Forelimb muscle (tissue), 1 donor: ENCODE measurements at places on chromosomes 7 and 10.

- DNase-seq = no peak
These were observed 112.1 kb downstream of the LMBR1 start for GRCh38 chr7:156780724-156781455.

DNA sequence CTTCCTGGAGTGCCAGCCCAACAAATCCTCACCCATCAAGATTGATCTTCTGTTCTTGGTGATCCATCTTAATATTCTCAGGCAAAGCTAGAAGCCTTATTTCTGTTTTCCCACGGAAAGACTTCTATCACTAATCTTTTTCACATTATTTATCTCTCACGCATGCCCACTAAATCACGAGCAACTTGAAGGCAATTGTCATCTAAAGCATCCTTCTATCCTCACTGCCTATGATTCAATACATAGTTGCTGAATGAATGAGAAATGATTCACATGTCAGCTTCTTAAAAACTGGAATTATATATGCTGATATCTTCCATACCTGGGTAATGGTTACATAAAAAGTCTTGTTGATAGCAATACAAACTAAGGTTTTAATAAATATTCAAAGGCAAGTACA, 12.6 kb upstream of the COL1A2 start:
- no peak for DNase-seq

- DNase-seq = peak; percentile 69
These were observed 6.5 kb downstream of the INHBA start for GRCh38 chr7:41696323-41696916.

DNA sequence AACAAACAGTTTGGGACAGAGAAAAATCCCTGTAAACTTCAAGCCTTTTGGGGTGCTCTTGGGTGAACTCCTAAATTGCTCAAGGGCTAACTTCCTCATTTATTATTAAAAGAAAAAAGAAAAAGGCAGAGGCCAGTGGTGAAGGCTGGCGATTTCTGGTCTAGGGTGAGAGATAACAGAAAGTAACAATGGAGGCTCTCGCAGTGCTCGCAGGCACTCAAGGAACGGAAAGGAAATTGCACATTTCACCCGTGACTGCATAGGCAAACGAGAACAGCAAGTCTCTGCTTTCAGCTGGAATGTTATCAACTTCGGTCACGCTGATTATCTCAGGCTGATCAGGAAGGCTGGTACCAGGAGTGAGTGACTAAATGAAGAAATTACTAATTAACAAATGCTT, 70.7 kb downstream of the PRKAG2 start:
- DNase-seq = no peak

- no peak for DNase-seq
These were observed 235.4 kb downstream of the RPS24 start for GRCh38 chr10:78269060-78269459.

DNA sequence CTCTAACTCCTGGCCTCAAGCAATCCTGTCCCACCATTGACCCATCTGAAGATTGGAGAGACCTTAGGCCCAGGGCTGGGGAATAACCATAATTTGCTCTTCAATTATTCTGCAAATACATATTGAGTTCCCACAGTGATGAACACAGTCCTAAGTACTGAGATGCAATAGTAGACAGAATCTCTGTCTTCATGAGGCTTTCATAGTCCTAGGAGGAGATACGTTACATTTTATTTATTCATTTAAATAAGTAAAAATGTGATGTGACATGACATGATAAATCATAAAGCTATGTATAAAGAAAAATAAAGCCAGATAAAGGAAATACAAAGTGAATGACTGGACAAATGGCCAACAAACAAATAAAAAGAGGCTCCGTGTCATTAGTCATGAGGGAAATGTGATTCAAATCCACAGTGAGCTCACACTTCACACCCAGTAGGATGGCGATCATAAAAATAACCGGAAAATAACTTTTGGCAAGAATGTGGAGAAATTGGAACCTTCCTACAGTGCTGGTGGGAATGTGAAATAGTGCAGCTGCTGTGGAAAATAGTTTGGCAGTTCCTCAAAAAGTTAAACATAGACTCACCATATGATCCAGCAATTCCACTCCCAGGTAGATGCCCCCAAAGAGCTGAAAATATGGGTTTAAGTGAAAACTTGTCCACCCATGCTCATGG, 52.1 kb upstream of the JCAD start:
- no peak for DNase-seq

DNA sequence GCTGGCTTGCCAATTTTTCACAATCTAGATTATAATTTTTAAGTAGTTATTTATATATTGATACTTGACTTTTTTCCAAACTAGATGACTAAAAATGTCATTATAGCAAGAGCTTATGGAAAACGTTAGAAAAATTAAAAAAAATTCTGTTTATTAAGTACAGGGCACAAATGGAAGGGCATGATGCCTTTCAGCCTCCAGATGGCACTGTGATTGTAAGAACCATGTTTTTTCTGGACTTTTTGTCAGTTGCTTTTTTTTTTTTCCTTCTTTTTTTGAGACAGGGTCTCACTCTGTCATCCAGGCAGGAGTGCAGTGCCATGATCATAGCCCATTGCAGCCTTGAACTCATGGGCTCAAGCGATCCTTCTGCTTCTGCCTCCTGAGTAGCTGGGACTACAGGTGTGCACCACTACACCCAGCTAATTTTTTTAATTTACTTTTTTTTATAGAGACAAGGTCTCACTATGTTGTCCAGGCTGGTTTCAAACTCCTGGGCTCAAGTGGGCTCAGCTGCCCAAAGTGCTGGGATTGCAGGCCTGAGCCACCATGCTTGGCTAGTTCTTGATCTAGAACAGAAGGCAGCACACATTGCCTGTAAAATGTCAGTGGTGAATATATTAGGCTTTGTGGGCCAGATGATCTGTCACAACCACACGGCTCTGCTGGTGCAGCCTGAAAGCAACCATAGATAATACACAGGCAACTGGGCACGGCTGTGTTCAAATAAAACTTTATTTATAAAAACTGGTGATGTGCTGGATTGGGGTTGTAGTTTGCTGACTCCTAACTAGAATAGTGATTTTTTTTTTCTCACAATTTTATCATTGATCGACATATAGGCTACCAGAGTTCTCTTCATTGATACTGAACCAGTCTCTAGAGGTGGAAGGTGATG, 27.4 kb downstream of the UCMA start:
- DNase-seq = no peak

DNA sequence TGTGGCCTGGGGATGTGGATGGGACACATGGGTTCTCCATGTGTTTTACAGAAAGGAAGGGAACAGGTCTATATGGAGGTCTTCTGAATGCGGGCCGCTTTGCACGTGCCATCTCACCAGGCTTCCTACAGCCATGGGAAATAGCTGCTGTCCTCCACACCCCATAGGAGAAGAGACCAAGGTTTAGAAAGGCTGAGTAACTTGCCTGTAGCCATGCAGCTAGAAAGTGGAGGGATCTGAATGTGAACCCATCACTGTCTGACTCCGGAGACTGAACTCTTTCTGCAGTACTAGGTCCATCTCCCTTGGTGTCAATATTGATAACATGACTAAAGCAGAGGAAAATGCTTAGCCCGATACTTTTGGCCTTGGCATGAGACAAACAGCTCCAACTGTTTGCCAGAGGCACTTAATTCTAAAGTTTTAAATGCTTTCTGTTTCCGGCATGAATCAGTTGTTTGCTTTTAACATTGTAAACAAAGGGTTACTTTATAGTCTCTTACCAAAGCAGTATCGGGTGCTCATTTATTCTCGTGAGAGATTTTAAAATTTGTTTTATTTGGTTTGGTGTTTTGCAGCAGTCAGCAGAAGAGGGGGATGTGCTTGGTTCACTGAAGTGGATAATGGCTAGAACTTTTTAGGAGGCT, 64.8 kb upstream of the LOXL4 start:
- DNase-seq = no peak

GRCh38 chr7:158141806-158142518, 445.7 kb downstream of the PTPRN2 start:
- no peak for DNase-seq

DNA sequence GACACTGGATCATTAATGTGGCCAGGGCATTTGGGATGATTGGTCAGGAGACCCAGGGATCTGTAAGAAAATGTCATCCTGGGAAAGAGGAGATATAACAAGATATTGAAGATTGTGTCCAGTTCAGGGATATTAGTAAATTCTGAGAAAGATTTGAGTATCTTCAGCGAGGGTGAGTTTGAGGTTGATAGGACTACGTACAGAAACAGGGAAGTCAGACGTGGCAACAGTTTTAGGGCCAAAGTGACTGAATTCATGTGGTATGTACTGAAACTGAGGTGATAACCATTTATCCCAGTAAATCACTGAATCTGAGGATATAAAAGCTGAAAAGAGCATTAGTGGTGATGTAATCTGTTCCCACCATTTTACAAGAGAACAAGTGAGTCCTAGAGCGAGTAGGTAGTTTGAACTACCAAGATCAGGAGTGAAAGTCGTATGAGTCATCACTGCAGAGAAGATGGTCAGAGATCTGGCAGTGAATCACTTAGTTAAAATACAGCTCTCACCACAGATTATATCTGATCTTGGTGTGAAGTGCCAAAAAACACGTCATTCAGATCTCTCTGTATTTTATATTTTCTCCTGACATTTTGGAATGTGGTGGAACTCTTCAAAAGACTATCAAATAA, 220.5 kb downstream of the CDK14 start:
- DNase-seq = peak; percentile 40

DNA sequence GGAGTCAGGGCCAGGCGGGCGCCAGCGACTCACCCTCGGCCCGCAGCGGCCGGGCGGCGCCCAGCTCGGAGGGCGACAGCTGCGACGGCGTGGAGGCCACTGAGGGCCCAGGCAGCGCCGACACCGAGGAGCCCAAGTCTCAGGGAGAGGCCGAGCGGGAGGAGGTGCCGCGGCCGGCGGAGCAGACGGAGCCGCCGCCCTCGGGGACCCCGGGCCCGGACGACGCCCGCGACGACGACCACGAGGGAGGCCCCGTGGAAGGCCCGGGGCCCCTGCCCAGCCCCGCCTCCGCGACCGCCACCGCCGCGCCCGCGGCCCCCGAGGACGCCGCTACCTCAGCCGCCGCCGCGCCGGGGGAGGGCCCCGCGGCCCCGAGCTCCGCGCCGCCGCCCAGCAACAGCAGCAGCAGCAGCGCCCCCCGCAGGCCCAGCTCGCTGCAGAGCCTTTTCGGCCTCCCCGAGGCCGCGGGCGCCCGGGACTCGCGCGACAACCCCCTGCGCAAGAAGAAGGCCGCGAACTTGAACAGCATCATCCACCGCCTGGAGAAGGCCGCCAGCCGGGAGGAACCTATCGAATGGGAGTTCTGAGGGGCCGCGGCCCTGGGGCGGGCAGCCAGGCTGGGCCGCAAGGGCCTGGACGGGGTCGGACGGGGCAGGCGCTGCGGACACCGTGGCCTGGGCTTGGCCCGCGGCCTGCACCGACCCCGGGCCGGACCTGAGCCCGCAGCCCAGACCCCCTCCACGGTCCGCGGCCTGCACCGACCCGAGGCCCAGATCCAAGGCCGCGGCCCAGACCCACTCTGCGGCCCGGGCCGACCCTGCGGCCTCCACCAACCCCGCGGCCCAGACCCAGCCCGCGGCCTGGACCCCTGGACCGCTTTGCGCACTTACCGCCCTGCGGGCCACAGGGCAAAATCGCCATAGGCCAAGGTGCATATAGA, 37.9 kb upstream of the SH2B2 start:
- DNase-seq = no peak

DNA sequence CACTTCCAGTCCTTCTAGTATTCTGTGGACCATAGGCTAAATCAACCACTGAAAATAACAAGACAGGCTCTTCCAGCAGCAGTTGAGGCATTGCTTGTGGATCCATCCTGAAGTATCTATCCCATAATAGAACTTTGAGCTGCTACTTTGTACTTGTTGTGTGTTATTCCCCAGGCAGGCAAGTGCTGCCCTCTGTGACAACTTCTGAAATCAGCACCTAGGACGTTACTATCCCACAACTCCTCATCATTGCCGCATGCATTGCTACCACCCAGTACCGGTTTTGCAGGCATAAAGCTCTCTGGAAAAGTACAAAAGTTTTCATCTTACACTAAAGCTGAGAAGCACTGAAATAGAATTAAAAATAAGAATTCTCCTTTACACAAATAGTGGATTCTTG, 145.3 kb downstream of the HTR7 start:
- no peak for DNase-seq

DNA sequence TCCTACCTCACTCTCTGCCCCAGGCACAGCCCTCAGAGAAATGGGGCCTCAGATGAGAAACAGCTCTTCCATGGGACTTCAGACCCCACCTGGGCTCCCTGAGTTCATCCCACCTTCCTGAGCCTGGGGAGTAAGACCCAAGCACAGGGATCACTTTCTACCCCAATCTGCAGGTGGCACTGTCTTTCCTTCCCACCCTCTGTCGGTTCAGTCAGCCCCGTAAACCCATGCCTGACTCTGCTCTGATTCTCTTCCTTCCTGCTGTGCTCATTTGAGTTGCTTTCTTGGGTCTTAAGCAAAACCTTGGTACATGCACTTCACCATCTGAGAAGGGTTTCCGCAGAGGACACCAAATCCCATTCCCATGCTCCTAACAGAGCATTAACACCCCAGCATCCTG, 306.4 kb upstream of the CDC14C start:
- DNase-seq = no peak

GRCh38 chr7:70614237-70615045, 517.5 kb upstream of the GALNT17 start:
- peak; percentile 72 for DNase-seq

DNA sequence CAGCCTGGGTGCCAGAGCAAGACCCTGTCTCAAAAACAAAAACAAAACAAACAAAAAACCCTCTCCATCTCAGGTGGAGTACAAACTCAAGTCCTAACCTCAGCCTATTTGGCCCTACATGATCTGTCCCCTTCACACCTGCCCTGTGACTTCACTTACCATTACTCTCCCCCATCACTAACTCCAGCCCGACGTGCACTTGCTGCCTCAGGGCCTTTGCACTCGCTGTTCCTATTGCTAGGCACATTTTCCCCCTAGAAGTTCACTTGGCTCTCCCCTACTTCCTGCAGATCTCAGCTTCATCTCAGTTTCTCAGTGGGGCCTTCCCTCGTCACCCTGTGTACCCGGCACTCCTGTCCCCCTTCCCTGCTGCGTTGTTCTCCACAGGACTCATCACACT, 8.5 kb upstream of the LRMDA start:
- no peak for DNase-seq

GRCh38 chr10:78162853-78163252, 129.2 kb downstream of the RPS24 start:
- no peak for DNase-seq

GRCh38 chr10:74282151-74282847, 131.3 kb downstream of the ADK start:
- no peak for DNase-seq

GRCh38 chr7:96248405-96248804, 73.5 kb downstream of the SLC25A13 start:
- DNase-seq = no peak

GRCh38 chr10:117537904-117538524, 4.5 kb upstream of the EMX2 start:
- DNase-seq = no peak

- no peak for DNase-seq
These were observed 98.0 kb downstream of the MAD1L1 start for GRCh38 chr7:2134740-2135139.

DNA sequence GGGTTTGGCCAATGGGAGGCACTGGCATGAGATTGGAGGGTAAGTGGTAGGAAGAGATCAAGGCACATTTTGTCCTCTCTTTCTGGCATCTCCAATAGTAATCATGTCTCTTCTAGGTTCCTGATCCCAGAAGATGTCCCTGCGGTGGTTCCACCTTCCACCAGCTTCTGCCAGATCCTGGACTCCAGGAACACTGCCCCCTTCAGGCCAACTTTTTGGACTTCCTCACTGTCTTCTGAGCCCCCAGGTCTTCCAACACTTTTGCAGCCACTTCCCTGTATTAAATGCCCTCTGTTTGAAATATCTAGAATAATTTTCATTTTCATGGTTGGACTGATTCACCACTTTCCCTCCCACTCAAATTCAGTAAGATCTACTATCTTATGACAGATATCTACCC, 60.9 kb downstream of the BAMBI start:
- DNase-seq = no peak
